ENCODE measurements at places on chromosomes 4 and X.

DNA sequence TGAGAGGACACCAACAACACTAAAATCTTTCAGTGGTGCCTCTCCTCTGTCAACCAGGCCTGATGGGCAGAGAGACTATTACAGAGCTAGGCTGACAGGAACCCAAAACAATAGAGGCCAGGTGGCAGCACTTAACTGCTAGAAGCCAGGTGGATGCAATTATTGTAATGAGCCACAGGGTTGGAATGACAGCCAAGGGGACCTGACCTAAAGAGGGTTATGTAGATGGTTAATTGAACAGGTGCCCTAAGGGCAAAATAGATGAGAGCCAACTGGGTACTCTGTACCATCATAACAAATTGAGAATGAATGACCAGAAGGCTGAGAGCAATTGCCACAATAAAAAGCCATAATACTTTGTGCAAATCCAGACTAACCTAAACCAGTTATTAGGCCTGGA lies 24.7 kb upstream of the FRAS1 start:
- DNase-seq, result no peak

DNA sequence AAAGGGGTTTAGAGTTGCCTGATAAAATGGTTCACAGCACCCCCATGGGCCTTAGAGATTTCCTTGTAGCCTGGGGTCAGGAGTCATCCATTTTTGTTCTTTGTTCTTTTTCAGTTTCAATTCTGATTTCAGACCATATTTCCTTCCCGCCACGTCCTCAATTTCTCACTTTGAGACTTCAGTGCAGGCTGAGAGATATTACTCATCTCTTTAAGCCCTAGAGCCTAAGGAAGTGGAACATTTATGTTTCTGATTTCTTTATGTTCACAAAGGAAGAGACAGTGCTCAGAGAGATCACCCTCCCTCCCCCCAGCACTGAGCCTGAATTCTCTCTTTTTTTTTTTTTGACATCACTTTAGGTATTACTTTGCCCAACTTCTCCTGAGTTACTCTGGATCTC lies 56.3 kb downstream of the MSN start:
- no peak for DNase-seq

GRCh38 chr4:89837993-89838390 lies 1.0 kb upstream of the SNCA start:
- DNase-seq, result peak; percentile 78

GRCh38 chr4:1111259-1111809 lies 2.0 kb downstream of the RNF212 start:
- no peak for DNase-seq

GRCh38 chrX:25601323-25601722 lies 536.8 kb upstream of the MAGEB18 start:
- DNase-seq, result no peak

DNA sequence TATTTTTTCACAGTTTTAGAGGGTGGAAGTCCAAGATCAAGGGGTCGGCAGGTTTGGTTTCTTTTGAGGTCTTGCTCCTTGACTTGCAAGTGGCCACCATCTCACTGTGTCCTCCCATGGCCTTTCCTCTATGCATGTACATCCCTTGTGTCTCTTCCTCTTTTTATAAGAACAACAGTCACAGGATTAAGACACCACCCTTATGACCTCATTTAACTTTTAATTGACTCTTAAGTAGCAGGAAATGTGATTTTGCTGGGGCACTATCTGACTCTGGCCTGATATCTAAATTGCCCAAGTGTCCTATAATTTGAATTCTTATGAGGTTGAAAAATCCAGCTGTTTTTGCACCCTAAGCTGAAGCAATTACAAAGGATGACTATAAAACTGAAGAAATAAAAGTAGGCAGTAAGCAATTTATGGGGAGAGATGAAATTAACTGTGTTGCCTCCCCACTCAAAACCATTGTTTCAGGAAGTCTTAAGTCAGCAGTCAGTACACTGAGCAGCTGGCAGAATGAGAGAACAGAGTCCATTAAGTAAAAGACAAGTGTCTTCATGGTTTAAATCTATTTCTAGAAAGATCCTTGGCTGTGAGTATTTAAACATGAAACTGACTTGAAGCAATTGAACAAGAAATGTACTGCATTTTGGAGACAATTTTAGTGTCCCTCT lies 601.3 kb downstream of the SPRY1 start:
- peak; percentile 16 for DNase-seq

DNA sequence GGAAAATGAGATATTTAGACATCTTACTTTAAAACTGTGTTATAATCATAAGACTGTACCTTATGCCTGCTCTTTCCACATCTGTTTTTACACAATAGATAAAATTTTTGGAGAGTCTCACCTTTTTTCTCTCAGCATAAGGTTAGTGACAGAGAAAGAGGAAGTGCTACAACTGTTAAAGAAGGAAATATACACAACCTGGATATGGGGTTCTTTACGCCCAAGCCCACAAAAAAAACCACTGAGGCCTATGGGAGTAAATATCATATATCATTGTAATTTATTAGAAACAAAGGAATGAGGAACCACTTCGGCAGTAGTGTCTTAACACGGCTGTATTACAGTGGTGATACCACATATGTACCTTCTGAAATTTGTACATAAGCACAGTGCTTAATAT lies 265.9 kb upstream of the GK2 start:
- peak; percentile 35 for DNase-seq

- DNase-seq, result peak; percentile 89
Observed at GRCh38 chr4:125313497-125313896, 1.3 kb upstream of the FAT4 start.

DNA sequence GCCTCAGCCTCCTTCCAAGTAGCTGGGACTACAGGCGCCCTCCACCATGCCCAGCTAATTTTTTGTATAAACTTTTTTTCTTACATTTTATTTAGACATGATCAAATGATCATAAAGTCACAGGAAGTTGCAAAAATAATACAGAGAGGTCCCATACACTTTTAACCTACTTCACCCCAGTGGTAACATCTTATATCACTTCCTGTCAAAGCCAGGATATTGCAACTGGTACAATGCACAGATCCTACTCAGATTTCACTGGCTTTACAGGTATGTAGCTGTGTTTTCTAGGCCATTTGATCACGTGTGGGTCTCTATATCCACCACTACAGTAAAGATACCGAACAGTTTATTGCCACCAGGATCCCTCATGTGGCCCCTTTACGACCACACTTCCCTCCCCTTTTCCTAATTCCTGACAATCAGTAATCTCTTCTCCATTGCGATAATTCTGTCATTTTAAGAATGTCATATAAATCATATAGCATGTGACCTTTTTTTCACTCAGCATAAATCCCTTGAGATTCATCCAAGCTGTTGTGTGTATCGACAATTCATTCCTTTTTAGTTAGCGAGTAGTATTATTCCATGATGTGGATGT lies 18.0 kb downstream of the RPS6KA3 start:
- no peak for DNase-seq

GRCh38 chr4:18020145-18020670 lies 1.3 kb downstream of the LCORL start:
- DNase-seq, result peak; percentile 48

DNA sequence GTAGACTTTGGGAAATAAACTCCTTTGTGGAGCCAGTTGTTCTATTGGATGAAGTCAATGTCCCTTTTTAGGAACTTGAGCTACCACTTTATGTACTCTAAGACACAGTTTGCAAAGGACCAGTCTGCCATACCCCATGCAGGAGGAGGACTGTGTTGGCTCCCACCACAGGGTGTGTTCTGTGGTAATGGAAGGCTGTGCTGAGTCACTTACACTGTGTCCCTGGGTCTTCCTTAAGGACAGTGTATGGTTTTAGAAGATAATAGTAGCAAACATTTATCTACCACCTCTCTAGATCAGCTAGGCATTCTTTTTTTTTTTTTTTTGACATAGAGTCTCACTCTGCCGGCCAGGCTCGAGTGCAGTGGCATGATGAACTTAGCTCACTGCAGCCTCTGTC lies 184.0 kb upstream of the PGRMC2 start:
- DNase-seq, result peak; percentile 97

GRCh38 chr4:152929888-152930287 lies 6.2 kb upstream of the FHDC1 start:
- no peak for DNase-seq

GRCh38 chr4:62232814-62233213 lies 1032.7 kb downstream of the ADGRL3 start:
- DNase-seq, result no peak

GRCh38 chr4:6258741-6259140 lies 10.9 kb upstream of the WFS1 start:
- DNase-seq, result no peak

GRCh38 chr4:120895554-120895953 lies 27.0 kb downstream of the PRDM5 start:
- DNase-seq, result no peak

GRCh38 chr4:113888006-113888405 lies 91.4 kb downstream of the ARSJ start:
- DNase-seq, result no peak

DNA sequence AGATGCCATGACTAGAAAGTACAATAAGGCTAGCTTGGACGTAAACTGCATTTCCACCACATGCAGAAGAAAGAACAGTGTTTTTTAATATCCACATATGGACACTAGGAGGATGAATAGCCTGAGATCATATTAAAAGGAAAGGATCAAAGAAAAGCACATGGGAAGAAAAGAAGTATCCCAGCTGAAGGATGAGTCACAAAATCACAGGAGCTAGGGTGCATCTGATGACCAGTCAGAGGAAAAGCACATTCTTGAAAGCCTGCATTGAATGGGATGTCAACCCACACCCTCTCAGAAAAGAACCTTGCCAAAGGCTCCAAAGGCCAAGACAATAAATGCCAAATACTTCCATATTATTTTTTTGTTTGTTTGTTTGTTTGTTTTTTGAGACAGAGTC lies 56.8 kb upstream of the PRDX4 start:
- no peak for DNase-seq

GRCh38 chr4:169147191-169147590 lies 123.6 kb downstream of the SH3RF1 start:
- no peak for DNase-seq

GRCh38 chr4:107210450-107211239 lies 174.5 kb upstream of the DKK2 start:
- DNase-seq, result no peak

GRCh38 chrX:107659768-107660167 lies 31.5 kb downstream of the PRPS1 start:
- DNase-seq, result peak; percentile 71

- DNase-seq, result peak; percentile 2
Observed at GRCh38 chrX:111823128-111823527, 52.9 kb upstream of the TRPC5OS start.

DNA sequence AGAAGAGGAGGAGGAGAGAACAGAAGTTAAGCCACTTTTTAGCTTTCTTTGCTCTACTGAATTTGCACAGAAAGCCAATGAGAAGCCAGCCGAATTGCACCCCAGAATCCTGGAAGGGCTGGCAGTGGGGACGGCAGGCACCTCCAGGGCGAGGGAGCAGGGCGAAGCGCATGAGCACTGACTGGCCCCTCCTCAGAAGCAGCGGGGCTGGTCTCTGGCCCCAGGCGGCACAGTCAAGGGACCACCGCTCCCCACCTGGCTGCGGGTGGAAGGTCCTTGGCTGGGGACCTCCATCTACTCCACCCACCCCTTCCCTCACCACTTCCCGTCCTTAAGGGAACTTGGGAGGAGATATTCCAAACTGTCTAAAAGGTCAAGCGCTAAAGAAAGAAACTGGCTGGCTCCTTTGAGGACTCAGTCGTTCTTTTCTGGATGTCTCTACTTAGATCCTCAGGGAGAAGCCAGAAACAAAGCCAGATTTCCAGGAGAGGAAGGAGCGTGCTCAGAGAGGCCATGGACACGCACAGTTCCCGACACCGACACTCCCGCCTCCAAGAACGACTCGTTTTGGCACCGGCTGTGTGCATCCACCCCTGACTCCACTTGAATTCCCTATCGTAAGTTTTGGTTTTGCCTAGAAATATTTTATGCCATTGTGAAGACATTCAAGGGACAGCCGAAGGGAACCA lies 59.5 kb upstream of the CRMP1 start:
- DNase-seq, result no peak

- peak; percentile 24 for DNase-seq
Observed at GRCh38 chr4:109046471-109047201, 255.8 kb downstream of the COL25A1 start.

- peak; percentile 56 for DNase-seq
Observed at GRCh38 chr4:54063737-54064316, 578 bp downstream of the CHIC2 start.

DNA sequence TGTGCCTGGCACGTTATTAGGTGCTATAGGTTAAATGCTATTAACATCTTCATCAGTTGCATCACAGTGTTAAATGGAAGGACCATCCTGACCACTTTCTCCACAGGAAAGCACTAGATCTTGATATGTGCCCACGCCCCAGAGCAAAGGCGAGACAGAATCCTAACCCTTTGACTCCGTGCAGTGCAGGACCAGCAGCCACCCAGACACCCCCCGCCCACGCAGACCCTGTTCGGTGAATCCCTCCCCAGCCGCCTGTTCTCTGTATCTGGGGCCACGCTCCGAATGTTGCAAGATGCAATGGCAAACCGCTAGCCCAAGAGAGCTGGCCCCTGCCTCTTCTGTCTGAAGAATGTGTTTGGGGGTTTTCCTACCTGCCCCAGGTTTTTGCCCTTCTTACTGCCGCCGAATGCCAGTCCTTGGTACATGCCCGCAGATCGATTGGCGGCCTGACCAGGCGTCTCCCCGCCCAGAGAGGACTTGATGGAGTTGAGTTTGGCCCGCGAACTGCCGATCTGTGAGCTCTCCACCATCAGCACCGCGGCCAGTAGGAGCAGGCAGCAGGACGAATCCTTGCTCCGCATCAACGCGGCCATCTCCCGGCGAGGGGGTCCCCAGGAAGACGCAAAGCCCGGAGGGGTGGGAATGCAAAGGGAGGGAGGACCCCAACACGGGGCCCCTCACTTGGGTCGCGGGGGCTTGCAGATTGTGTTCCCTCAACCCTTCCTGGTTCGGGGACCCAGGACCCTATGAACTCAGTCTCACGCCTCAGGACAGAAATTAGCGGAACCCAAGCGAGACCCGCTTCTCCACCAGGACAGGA lies 906 bp downstream of the DKK2 start:
- DNase-seq, result no peak

GRCh38 chr4:187128976-187129375 lies 405.3 kb upstream of the FAT1 start:
- DNase-seq, result no peak

DNA sequence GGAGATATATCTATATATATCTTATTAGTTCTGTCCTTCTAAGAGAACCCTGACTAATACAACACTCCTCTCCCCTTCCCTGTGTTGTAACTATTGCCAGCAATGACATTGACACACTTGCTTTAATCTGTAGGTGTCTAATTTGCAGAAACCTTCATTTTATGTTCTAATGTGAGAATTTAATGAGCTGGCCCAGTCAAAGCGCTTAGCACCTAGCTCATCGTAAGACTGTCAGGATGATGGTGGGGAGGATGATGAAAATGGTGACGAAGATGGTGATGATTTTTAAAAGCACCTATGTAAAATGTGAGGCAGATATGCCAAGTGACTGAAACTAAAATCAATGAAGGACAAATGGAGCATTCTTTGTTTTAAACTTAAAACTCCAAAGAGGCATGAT lies 183.8 kb downstream of the DHX15 start:
- no peak for DNase-seq

All from hematopoietic multipotent progenitor cell treated with erythropoietin and hydrocortisone succinate and interleukin-3 and kit ligand, for 6 days (in vitro differentiated cells).